ENCODE measurements at places on chromosomes 7 and 10. TPM values are rescaled to one million over a fixed set of nuclear protein-coding genes. Genes with fewer than 3 reads are reported as not detected.

TMEM176B gene
- total RNA-seq: not detected

GRCh38 chr10:21758239-21758638 is 224.2 kb downstream of the MLLT10 start:
- H3K4me3 ChIP-seq: no peak overlapping the region
- H3K4me1 ChIP-seq: no peaks in the 10 kb centered on the region
- no peaks in the 10 kb centered on the region for H3K27me3 ChIP-seq
- peaks cover 8% of the 10 kb centered on the region for H3K36me3 ChIP-seq

GRCh38 chr10:124325633-124325914 is 93.1 kb downstream of the OAT start:
- no peaks in the 10 kb centered on the region for H3K4me1 ChIP-seq
- H3K27me3 ChIP-seq: no peaks in the 10 kb centered on the region

DNA sequence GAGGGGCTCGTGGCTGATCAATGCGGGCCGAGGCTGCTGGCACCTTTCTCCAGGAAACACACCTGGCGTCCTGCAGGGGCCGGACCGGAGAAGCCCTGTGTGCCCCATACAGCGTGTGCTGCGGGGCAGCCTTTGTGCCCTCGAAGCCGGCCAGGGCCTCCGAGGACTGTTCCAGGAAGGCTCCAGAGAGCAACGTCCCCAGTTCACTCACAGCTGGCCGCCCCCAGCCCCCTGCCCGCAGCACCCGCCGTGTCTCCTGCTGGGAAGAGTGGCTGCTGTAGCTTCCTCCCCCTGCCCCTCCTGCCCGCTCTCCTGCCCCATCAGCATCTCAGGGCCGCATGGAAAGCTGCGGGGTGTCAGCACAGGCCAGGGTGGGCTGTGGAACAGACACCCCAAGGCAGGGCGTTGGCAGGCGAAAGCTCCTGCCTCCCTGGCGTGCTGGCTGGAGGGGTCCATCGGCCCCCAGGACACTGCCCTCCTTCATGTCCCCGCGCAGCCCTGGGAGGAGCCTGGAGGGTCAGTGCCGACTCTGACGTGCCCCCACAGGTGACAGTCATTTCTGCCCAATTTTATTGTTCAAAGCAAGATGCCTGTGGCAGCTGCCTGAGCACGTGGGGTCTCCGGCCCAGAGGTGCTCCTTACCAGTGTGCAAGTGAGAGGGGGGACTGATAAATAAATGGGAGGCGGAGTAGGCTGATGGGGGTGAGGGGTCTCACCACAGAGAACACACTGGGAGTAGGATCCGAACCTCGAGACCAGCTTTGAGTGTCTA is 95.8 kb upstream of the DIP2C start:
- no peak for DNase-seq
- no peak overlapping the region for H3K27ac ChIP-seq
- H3K4me1 ChIP-seq: no peaks in the 10 kb centered on the region

GRCh38 chr10:2476812-2477553 is 590.4 kb upstream of the PFKP start:
- DNase-seq: no peak
- H3K4me1 ChIP-seq: no peaks in the 10 kb centered on the region
- H3K27me3 ChIP-seq: no peaks in the 10 kb centered on the region
- no peak overlapping the region for H3K27ac ChIP-seq
- H3K36me3 ChIP-seq: no peaks in the 10 kb centered on the region

GRCh38 chr10:120946497-120946896 is 95.3 kb downstream of the WDR11 start:
- H3K36me3 ChIP-seq: peaks cover 2% of the 10 kb centered on the region
- H3K27ac ChIP-seq: no peak overlapping the region
- peaks cover 14% of the 10 kb centered on the region for H3K4me1 ChIP-seq
- no peak overlapping the region for H3K4me3 ChIP-seq
